ENCODE measurements at places on chromosomes 3 and 15.

DNA sequence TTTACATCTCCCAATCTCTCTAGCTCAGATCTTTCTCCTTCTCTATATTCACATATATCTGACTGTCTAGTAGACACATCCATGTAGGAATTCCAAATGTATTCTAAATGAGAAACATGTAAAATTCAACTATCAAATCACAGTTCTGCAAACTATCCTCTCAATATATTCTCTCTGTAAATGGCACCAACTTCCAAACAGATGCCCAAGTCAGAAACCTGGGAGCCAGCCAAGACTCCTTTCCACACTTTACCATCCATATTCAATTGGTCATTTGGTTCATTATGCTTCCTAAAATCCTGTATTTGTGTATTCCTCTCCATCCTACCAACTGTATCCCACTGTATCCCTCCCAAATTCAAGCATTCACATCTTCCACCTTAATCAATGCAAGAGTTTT is 53.0 kb upstream of the INO80 start:
- no peak for DNase-seq

GRCh38 chr3:159928071-159928491 is 60.6 kb upstream of the IL12A start:
- no peak for DNase-seq

- no peak for DNase-seq
Observed at GRCh38 chr3:196165850-196166249, 45.4 kb downstream of the ZDHHC19 start.

GRCh38 chr15:51647128-51647562 is 24.6 kb upstream of the DMXL2 start:
- no peak for DNase-seq

DNA sequence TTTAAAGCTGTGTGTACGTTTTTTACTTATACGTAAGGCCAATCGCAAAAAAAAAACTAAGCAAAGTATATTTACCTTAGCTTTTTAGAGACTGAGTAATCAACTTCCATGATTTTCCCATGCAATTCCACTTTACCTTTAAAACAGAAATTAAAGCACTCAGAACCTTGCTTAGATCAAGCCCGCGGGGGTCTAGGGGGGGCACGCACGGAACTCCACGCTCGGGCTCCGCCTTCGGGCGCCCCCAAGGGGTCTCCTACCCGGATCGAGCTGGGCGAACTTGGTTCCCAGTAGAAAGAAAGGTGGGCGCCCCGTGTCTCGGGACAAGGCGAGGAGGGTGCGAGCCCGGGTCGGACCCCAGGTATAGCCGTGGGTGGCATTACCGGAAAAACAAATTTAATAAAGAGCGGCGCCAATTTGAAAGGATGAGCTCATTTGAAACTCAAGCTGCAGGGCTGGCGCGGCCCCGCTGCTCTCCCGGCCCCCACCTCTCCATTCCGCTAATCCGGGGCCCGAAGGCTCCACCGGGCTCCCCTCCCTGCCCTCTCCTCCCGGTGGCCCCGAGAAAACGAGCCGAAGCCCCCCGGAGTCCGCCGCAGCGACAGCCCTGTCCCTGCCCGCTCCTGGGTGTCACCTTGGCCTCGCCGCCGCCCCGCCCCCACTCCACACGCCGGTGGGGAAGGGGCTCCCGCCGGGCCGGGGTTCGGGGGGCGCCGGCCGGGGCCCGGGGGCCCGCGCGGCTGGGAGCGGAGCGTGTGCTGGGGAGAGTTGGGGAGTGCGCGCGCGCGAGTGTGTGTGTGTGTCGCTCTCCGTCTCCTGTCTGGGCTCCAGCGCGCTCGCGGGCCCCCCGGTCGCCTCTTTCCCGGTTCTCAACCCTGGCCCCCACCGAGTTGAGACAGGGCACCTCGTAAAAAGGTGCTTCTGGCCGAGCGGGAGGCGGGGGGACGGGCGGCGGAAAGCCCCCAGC is 1.5 kb downstream of the IGF2BP2 start:
- DNase-seq = peak; percentile 55

DNA sequence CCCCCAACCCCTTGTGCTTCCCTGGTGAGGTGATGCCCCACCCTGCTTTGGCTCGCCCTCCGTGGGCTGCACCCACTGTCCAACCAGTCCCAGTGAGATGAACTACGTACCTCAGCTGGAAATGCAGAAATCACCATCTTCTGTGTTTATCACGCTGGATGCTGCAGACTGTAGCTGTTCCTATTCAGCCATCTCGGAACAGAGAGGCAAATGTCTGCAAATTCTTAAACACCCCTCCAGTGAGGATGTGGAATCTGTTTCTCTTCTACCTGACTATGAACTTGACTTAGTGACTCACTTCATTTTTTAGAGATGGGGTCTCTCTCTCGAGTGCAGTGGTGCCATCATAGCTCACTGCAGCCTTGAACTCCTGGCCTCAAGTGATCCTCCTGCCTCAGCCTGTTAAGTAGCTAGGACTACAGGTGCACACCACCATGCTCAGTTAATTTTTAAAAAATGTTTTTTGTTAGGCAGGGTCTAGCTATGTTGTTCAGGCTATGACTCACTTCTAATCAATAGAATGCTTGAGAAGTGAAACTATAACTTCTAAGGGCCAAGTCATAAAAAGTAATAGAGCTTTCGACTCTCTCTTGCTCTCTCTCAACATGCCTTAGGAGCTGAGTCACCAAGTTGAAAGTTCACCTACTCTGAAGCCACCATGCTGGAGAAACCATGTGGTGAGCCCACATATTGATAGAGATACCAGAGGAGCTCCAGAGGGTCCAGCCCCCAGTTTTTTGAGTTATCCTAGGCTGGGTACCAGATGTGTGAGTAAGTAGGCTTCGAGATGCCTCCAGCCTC is 11.5 kb upstream of the PARP14 start:
- DNase-seq = no peak

- DNase-seq = peak; percentile 88
Observed at GRCh38 chr15:82530606-82531379, 9.5 kb downstream of the RPS17 start.

- no peak for DNase-seq
Observed at GRCh38 chr3:72427624-72428023, 420.6 kb downstream of the SHQ1 start.

GRCh38 chr3:149536429-149536828 is 61.9 kb downstream of the TM4SF4 start:
- no peak for DNase-seq

DNA sequence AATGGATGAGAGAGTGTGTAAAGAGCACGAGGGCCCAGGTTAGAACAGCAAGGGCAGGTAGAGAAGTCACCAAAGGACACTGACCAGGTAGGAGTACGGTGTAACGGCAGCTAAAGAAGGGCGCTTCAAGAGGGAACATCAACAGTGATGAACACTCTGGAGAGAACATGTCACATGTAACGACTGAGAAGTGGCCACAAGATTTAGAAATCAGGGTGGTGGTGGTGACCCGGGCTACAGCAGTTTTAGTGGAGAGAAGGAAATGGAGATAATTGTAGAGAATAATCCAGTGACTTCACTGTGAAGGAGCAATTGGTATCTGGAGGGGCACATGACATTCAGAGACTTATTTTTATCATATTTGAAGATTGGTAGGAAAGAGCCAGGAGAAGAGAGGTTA is 1.2 kb upstream of the C15orf40 start:
- DNase-seq = no peak

DNA sequence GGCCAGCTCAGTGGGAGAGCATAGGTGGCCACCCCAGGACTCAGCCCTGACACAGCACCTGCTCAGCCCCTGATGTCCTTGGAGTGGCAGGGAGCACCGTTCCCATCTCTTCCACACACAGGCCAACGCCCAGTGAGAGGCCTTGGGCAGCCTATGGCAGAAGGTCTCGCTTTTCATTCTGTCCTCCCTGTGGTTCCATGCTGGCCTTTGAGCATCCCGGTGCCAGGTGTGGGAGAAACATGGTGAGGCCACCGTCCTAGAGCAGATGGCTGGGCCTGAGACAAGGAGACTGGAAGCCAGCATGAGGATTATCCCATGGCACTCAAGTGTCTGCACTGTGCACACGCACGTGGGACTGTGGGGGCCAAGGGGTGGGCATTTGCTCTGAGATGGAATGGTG is 25.1 kb downstream of the ADCY5 start:
- DNase-seq = no peak

DNA sequence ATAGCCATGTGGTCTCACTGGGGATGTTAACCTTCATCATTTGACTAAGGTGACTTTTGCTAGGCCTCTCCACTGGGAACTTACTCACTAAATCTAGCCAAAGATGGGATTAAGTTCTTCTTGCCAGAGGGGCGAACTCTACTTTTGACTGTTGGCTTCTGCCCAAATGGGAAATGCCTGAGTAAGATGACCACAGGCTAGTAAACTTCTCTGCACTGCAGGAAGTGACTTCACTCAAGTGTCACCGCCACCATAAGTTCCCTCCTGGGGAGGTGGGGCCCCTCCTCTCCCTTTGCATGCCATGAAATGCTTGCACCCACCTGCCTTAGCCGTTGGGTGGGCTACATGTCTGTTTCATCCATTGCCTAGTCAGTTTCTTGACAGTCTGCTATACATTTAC is 388.3 kb downstream of the FEZF2 start:
- no peak for DNase-seq
